ENCODE measurements at places on chromosomes 1 and 21. TPM values are rescaled to one million over a fixed set of nuclear protein-coding genes. Genes with fewer than 3 reads are reported as not detected.

DNA sequence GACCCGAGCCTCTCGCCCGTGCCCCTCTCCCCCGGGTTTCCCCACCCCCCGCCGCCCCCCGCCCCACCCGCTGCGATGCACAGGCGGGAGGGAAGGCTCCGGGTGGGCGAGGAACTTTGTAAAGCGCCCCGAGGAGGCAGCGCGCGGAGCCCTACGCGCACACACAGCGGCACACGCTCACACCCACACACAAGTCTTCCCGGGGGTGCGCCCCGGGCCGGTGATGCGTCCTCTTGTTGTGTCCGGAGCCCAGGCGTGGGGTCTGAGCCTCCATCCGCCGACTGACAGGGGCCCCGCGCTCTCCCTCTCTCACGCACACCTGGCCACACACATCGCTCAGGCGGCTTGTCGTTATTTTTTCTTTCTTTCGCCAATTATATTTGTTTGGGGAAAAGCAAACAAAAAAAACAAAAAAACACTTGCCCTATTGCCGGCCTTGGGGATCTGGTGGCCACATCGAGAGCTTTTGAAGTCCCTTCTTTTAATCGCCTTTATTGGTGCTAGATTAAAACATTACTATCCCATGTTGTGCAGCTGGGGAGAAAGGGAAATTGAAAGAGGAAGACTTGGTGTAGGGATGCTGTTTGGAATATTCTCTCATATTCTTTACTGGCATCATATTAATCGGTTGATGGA is 770 bp downstream of the NTNG1 start:
- peak; percentile 61 for DNase-seq

DNA sequence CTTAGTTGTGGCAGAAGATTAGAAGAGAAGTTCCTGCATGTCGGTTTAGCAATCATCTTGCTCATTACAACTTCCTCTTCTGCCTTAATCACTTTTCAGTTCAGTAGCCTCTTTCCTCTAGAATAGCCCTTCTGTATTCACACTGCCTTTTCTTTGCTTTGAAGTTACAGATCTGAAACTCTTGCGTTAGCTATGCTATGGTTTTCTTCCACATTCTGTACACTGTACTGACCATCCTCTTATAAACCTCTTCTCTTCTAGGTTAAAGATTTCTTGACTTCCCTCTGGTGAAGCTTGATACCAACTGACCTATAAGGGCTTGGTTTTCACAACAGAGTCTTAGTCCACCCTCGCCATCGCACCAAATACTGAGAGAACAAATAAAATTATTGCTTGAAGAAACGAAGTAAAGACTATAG is 35.0 kb downstream of the C21orf91 start:
- no peak for DNase-seq

DNA sequence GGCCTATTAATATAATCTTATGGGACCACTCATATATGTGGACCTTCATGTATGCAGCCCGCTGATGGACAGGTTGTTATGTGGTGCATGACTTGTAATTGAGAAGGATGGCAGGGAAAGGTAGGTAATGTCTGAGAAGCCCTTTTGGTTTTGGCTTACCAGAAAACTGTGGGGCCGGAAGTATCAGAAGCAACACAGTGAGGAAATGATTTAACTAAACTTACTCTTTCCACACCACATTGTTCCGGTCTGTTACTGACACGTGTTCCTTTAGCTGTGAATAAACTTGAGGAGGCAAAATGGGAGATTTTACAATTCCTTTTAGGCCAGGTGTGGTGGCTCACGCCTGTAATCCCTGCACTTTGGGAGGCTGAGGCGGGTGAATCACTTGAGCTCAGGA is 32.4 kb downstream of the KIF1B start:
- no peak for DNase-seq

DNA sequence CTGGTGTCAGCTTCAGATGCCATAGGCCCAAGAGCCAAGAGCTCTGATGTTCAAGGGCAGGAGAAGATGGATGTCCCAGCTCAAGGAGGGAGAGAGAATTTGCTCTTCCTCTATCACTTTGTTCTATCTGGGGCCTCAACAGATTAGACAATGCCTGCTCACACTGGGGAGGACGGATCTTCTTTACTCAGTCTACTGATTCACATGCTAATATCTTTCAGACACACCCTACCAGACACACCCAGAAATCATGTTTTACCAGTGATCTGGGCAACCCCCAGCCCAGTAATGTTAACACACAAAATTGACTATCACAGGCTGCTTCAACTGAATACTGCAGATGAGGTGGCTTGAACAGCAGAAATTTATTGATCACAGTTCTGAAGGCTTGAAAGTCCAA is 69.0 kb downstream of the OLFML3 start:
- DNase-seq = no peak

- no peak for DNase-seq
Measured at GRCh38 chr21:41613533-41613909, 105.6 kb upstream of the TMPRSS2 start.

DNA sequence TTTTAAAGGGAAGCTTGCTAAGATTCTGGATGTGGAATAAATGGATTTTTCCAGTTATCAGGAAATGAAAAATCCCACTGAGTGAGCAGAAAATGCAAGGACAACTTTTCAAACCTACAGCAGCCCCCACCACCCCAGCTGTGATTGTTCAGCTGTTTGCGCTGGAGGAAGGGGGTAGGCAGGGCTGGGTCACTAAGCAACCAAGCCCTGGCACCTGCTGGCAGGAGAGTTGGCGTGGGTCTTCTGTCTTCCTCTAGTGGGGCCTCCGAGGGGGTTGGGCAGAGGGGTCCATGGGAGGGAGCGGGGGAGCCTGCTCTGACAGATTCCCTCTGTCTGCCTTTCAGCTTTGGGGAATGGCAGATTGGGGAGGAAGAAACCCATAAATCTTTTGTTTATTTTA is 45.3 kb downstream of the EIF2D start:
- no peak for DNase-seq

DNA sequence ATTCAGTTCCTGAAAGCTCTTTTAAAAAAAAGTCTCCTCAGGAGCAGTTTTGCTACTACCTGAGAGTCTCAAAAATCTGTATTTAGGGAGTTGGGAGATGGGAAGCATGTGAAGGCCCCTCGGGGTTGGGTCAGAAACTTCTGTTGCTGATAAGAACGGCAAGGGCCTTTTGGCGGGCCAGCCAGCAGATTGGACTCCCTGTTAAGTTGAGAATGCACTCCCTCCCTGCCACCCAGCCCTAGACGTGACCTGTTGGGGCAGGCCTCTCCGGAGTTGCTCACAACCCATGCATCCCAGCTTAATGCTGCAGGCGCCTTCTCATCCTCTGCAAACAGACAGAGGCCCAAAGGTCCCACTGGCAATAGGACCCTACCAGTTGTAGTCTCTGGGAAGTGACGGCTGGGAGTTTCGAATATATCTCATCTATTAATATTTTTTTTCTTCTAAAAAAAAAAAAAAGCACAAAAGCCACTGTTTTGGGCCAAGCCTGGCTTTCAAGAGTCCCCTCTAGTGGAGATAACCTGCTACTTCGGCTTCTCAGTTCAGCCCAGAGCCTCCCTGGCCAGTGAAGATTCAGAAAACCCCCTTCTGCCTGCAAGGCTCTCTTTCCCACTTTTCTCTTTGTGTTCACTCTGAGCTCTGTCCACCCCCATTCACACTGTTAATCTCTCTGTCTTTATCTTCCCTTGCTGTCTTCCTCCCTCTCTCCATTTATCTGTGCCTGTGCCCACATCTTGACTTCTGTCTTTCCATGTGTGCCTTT is 5.3 kb downstream of the PLXNA2 start:
- peak; percentile 74 for DNase-seq

DNA sequence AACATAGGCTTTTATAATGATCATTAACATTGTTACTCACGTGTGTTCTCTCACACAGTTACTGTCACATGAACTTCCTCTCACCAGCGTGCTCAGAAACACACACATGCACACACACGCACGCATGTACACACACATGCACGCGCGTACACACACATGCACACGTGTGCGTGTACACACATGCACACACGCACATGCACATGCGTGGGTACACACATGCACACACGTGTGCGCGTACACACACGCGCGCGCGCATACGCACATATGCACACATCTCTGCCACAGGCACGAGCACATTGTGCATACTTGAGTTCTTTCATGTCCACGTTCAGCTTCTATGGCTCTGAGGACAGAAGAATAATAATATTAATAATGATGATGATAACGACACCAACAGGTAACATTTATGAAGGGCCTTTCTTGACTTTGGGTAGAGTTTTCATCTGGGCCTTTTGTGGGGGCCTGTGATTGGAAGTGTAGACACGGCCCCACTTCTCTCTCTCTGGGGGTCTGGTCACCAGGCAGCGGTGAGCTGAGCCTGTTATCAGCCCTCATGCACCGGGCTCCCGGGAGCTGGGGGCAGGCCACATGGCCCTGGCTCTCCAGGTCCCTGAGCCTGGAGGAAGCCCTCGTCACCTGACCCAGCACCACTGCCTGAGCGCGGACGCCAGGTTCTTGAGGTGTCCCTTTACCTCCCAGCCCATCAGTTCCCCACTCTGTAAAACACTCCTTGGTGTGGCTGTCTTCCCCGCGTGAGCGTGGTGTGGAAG is 7.0 kb downstream of the EPHA8 start:
- DNase-seq = no peak

- DNase-seq = peak; percentile 44
Measured at GRCh38 chr21:14737922-14738321, 191.8 kb upstream of the SAMSN1 start.

- no peak for DNase-seq
Measured at GRCh38 chr1:210685295-210685650, 356.6 kb downstream of the HHAT start.

The TNNI3K gene
- 1.9 TPM for total RNA-seq

The FAM72C gene
- 14.8 TPM for total RNA-seq

The GJA5 gene
- 0.11 TPM for total RNA-seq

The NTRK1 gene
- not detected for total RNA-seq

The GBP4 gene
- not detected for total RNA-seq

The RNU1-2 gene
- total RNA-seq = under 0.01 TPM
